ENCODE measurements at places on chromosomes 2 and 18.

DNA sequence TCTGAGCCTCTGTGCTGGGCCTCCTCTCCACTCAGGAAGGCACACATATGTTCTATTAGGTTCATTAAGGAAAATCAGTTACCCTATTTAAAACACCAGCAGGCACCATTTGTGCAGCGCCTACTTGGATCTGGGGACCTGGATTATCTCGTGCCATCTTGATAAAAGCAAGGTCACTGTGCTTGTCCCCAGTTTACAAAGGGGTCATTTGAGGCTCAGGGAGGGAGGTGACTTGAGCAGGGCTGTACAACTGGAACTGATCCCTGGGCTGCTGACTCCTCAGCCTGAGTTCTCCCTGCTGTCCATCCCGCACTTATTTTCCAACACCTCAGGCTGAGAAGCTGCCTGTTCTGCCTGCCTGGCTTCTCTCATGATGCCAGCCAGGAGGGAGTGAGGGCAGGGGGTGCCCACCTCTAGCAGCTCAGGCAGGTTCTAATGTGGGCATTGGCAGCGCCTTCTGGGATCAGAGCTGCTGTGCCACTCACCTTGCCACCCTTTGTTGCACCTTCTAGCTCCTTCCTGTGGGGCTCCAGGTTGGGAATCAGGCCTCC lies 120.3 kb downstream of the GLI2 start:
- no peak for DNase-seq

- DNase-seq, result no peak
Observed at GRCh38 chr2:221102896-221103688, 469.0 kb downstream of the EPHA4 start.

DNA sequence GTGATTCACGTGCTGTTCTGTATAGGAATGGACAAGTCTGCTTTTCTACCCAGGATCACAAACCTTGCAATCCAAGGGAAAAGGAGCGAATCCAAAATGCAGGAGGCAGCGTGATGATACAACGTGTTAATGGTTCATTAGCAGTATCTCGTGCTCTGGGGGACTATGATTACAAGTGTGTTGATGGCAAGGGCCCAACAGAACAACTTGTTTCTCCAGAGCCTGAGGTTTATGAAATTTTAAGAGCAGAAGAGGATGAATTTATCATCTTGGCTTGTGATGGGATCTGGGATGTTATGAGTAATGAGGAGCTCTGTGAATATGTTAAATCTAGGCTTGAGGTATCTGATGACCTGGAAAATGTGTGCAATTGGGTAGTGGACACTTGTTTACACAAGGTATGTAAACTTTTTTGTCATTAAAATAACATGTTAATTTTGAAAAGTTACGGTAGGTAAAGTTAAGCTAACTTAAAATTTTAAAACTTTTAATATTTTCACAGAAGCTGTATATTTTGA lies 33.0 kb downstream of the PPM1B start:
- DNase-seq, result no peak

- DNase-seq, result no peak
Observed at GRCh38 chr2:108612153-108612513, 77.9 kb downstream of the LIMS1 start.

DNA sequence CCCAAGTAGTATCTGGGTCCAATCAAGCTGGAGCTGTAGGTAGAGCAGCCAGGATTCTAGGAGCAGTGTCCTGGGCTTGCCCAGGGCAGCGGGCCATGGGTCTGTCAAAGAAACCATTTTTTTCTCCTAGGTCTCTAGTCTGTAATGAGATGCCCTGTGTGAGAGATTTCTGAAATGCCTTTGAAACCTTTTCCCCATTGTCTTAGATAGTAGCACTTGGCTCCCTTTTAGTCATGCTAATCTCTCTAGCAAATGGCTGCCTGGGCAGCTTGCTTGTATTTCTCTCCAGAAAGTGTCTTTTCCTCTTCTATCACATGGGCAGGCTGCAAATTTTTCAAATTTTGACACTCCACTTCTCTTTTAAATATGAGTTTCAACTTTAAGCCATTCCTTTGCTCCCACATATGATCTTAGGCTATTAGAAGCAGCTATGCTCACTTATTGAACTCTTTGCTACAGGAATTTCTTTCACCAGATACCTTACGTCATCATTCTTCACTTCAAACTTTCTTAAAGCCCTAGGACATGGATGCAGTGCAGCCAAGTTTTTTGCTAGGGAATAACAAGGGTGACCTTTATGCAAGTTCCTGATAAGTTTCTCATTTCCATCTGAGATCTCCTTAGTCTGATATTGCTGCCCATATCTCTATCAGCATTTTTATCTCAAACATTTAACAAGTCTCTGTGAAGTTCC lies 890.2 kb upstream of the VRK2 start:
- no peak for DNase-seq

DNA sequence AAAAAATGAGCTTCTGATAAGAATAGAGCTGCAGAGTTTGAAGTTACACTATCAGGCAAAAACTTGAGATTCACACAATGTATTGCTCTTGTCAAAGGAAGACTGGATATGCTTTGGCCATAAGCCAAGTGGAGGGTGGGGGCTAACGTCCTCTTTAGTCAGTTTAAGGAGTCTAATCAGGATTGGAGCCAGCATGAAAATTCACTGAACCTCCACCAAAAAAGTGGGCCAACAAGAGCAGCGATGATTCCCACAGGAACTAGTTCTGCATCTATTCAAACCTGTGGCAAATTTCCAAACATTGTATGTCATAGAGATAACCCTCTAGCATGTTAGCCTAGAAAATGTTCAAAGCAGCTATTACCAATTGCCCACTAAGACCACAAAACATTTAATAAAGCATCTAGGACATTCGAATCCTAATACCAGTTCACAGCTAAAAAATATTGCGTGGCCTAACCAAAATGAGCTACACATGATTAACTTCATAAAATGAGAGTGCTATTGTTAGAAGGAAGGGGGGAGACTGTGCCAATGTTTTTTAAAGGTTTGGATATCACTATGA lies 43.5 kb upstream of the TMEM247 start:
- no peak for DNase-seq

DNA sequence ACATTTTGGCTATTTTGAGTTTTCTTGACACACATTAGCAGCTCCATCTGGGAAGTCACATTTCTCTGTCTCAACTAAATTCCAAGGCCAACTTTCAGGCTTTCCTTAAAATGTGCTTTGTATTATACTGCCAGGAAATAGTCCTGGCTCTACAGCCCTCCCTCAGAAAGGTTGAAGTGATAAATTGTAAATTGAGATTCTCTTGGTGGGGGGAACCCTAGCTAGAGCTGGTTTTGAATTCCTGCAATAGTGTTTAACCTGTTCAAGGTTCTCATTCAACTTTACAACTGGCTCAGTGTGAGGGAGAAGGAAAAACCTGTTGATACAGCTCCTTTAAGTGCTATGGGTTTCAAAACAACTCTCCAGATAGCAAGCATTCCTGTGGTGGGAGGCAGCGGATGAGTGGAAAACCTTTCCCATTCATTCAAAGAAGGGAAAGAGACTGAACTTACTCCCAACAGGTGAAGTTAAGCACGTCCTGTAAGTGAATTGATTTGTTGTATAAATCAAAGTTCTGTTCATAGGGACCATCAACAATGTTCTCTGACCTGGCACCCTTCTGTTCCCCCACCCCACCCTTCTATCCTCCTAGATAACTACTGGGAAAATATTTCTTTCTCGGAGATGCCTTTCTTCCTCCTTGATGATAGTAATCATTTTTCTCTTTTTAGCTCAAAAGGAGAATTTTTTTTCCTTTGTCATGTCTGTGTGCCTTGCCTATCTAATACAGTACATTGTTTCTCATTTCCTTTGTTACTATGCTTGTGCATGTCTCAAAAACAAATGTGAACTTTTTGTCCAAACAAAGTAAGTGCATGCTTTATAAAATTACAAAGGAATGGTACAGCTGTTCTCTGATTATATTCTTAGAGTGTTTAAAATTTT lies 44.2 kb upstream of the SLC39A10 start:
- DNase-seq, result no peak

DNA sequence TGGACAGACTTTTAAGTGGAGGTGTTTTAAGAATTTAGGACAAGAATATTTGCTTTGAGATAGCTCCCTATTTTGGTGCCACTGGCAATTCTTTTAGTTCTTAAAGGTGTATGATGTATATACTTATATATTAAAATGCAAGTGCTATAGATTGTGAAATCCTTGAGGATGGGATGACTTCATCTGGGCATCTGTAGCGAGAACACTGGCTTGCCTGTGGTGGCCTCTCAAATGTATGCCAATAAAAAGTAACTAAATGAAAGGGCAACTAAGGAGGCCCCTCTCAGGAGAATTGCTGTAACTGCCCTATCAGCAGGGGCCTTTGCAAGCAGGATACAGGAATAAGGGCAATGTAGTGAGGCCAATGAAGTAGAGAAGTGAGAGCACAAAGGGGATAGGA lies 2.6 kb upstream of the THUMPD2 start:
- DNase-seq, result no peak

DNA sequence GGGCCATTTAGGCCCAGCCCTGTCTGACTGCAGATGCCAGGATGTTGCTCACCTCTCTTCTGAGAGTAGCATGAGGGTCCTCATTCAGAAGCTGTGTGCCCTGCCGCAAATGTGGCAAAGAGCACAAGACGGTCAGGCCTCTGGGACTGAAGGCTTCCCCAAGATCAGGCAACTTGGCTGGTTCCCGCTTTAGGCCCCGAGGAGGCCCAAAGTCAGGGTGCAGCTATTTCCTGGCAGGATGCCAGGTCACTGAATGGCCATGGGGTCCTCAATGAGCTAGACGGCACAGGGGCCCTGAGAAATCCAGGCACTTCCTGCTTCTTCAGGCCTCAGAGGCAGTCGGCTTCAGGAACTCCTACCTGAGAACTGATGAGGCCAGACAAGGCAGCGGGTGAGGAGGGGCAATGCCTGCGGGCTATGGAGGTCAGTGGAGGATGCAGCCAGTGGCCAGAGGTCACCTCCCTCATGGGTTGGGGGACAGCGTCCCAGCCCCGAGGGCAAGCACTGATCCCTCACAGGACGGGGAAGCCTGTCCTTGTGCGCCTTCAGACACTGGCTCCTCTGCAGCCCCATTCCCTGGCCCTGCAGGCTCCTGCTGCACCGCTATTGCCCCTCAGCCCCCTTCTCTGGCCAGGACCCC lies 44.9 kb downstream of the LMAN2L start:
- no peak for DNase-seq

GRCh38 chr2:156065912-156066311 lies 266.6 kb downstream of the NR4A2 start:
- DNase-seq, result no peak

DNA sequence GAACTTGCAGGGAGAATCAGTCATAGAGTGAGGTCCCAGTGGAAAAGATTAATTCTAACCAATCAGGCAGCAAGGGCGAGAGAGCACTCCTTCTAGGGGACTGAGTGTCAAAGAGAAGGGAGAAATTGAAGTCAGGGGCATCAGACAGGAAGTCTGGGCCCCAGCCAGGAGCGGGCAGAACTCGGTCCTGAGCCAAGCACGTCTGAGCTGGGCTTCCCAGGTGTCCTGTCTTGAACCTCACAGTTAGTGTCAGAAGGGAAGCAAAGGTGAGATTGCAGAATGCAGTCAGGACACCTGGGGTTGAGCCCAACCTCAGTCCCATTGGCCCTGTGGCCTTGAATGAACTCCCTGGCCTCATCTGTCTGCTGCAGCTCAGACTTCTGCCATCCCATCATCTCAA lies 220.9 kb downstream of the SMAD2 start:
- DNase-seq, result peak; percentile 32

GRCh38 chr2:86646865-86647264 lies 23.2 kb upstream of the RNF103 start:
- no peak for DNase-seq

- no peak for DNase-seq
Observed at GRCh38 chr18:66795051-66795450, 191.2 kb upstream of the CDH19 start.

DNA sequence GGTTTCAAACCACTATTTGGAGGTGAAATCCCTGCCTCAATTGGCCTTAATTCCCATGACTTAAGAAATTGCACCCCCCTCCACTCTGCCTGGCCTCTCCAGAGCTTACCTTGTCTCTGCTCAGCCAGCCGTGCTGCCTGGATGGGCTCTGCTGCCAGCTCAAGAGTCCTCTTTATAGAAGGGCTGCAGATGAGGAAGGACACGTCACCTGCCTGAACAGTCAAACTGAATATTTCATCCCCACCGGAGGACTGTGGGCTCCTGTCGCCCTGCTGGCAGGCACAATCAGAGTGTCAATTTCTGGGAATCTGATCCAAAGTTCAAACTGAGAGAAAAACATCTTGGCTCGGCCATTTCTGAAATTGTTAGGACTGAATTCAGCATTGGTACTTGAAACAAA lies at the start of gene OTOS:
OTOS (minus strand) TSS at position 148 of the 400 bp plus-strand sequence. CDS start 332 bp downstream, outside the sequence.
- no peak for DNase-seq

GRCh38 chr2:133431289-133431688 lies 137.0 kb downstream of the NCKAP5 start:
- DNase-seq, result no peak

DNA sequence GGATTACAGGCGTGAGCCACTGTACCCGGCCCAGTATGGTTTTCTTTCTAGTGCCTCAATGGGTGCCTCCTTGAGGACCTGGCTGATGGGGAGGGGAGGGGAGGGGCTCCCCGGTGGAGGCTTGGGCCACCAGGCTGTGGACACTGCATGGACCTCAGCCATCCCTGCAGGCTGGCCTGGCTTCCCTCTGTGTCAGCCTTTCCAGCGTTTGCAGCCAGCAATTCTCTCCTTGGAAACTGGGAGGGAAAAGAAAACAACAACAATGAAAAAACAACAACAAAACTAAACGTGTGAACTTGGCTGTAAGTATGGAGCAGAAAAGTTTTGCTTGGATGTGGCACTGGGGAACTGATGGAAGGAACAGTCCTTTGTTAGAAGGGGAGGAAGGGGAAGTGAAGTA lies 159.3 kb downstream of the GLI2 start:
- no peak for DNase-seq

DNA sequence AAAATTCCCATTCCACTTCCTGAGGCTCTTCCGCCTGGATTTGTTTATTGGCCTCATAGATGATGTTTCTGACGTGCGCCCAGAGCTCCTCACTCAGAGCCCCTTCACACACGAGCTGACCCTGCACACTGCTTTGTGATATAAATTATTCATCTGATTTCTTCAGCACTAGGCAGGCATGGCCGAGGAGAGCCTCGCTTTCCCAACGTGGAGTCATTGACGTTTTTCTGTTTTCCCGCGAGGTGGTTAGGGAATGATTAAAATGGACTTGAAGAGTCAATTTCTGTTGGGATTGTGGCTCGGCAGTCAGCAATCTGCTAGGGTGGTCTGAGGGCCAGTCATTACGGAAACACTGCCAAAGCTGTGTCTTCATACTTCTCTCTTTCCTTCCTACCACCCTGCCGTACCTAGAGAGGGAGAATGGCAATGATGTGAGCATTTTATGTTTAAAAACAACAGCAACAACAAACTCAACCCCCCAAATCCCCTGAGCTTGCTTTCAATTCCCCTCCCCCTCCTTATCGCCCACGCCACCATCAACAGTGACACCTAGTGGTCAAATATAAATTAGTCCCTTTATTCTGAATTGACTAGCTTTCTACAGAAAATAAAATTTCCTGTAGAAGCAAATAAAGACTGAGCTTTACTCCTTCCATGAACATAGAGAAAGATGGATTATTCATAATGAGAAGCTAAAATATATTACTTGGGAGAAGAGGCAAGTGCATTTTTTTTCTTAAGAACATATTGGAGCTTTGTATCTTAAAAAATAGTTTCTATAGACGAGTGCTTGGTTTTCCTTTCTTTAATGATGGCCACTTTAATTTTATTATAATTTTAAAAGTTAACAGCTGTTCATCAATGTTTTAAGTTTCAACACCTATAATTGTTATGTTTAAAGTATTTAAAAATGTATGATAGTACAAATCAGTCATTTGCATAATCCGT lies 285.1 kb downstream of the MTX2 start:
- DNase-seq, result peak; percentile 18

All from WERI-Rb-1 (cell line).